ENCODE measurements at places on chromosomes 11 and 22. TPM values are rescaled to one million over a fixed set of nuclear protein-coding genes. Genes with fewer than 3 reads are reported as not detected.
A peak's percentile ranks its signal among the peaks of the same experiment; 100 is the strongest.

The INS gene
- total RNA-seq, result not detected

- peaks cover 6% of the 10 kb centered on the region for H3K27me3 ChIP-seq
- no peak overlapping the region for H3K27ac ChIP-seq
These were observed 15.7 kb downstream of the ZNF214 start for GRCh38 chr11:7004482-7004881.

DNA sequence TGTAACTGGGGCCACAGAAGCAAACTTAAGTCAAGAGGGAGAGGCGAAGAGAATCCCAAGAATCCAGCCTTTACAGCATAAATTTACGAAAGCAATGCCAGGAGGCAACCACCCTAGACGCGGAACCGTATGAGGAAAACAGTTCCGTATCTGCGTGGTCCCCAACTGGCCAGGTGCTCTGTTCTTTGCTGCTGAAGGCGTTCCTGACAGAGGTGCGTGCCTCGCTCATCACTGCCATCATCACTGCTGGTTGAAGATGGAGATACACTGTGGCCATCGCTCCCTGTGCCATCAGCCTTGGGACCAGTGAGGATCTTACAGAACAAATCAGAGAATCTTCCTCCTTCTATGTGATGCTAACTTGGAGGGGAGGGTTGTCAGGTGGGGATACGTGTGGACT lies 270.5 kb upstream of the B3GAT1 start:
- H3K4me3 ChIP-seq, result no peak overlapping the region
- H3K27me3 ChIP-seq, result peaks cover 4% of the 10 kb centered on the region
- no peaks in the 10 kb centered on the region for H3K4me1 ChIP-seq
- no peak overlapping the region for H3K27ac ChIP-seq
- no peak for DNase-seq
- H3K36me3 ChIP-seq, result no peaks in the 10 kb centered on the region

The KIRREL3 gene
- total RNA-seq, result not detected

The TOM1 gene
- total RNA-seq, result 39.5 TPM

- H3K36me3 ChIP-seq, result peaks cover 22% of the 10 kb centered on the region
- H3K27ac ChIP-seq, result peak overlapping the region; percentile 84
- H3K4me1 ChIP-seq, result peaks cover 60% of the 10 kb centered on the region
These were observed 2.1 kb downstream of the CD44 start for GRCh38 chr11:35141071-35141470.
